Stimulated activated CD8-positive, alpha-beta memory T cell treated with anti-CD3 and anti-CD28 coated beads, Interleukin-15, amount 100 ng/mL, for 4 hours (primary cell): ENCODE measurements at places on chromosomes 1 and 21.

- DNase-seq = no peak
These were observed 40.0 kb upstream of the EPS15 start for GRCh38 chr1:51559064-51559500.

DNA sequence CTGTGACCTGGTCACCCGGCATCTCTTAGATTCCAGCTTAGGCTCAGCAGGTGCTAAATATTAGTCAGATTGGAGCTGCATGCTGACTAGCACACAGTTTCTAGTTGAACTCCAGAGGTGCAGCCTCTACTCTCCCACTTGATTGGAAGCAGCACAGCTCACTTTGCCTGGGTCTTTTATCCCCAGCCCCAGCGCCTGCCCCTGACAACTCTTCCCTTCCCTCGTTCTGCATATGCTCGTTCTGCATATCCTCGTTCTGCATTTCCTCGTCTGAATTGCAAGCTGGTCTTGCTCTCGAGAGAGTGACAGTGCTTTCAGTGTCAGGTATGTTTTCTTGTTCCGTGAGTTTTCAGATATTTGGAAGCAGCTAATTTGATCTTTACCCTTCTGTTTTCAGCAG lies 11.7 kb downstream of the COL18A1 start:
- DNase-seq = no peak

GRCh38 chr1:3714284-3714741 lies 37.9 kb upstream of the CCDC27 start:
- DNase-seq = no peak

DNA sequence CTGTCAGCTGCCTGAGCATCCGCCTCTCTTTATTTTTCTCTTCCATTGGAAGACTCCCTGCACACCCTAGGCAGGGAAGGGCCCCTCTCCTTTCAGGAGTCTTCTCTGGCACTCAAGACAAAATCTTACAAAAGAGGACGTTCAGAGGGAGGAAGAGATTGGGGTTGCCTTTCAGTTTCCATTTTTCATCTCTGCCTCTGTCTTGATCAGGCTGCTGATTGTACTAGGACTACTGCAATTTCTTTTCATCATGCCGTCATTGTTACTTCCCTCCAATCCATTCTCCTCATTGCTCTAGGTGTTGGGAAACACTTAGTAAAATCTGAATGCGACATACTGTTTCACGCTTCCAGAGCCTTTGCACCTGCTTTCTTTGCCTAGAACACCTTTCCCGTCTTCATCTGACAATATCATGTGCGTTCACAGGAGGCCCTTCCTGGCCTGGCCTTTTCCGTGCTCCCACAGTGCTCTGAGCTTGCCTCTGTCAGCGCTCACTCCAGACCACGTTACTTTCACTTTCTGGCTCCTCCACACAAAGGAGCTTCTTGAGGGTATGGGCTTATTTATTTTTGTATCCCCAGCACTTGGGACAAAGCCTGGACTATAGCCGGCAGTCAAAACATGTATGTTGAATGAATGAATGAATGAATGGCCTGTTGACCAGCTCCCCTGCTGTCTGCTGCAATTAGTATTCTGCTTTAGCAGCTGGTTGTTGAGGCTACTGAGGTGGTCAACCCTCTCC lies 10.9 kb downstream of the LRRC71 start:
- no peak for DNase-seq

- DNase-seq = no peak
These were observed 37.1 kb upstream of the CLSTN1 start for GRCh38 chr1:9860887-9861286.

DNA sequence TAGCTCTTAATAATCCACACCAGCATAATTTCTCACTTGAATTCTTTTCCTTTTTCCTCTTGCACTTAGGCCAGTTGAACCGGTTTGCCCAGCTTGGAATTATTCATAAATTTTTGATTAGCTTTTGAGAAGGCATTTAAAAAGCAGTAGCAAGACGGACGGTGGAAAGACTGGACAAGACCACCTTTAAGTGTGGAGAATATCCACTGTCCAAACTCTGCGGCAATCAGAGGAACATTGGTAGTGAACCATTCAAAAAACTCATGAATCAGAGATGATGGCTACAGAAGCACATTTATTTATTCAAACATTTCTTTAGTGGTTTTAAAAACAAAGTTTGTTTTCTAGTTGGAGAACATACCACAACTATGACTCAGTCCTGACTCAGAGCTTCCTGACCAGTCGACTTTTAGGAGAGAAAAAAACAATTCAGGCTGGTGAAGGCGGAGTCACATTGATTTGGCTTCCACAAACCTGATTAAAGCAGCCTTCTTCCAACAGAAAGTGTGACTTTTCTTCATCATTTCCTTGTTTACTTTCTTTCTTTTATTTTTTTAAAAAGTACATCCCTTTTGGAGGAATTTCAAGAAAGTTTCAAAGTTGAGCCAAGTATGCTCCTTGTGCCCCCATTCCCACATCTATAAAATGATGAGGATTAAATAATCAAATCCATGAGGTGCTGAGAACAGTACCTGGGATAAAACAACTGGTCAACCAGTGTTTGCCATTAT lies 128.8 kb downstream of the ADSS2 start:
- DNase-seq = no peak
